ENCODE measurements at places on chromosomes 4 and X.

GRCh38 chr4:169811476-169811875, 53.7 kb upstream of the HPF1 start:
- DNase-seq, result no peak

DNA sequence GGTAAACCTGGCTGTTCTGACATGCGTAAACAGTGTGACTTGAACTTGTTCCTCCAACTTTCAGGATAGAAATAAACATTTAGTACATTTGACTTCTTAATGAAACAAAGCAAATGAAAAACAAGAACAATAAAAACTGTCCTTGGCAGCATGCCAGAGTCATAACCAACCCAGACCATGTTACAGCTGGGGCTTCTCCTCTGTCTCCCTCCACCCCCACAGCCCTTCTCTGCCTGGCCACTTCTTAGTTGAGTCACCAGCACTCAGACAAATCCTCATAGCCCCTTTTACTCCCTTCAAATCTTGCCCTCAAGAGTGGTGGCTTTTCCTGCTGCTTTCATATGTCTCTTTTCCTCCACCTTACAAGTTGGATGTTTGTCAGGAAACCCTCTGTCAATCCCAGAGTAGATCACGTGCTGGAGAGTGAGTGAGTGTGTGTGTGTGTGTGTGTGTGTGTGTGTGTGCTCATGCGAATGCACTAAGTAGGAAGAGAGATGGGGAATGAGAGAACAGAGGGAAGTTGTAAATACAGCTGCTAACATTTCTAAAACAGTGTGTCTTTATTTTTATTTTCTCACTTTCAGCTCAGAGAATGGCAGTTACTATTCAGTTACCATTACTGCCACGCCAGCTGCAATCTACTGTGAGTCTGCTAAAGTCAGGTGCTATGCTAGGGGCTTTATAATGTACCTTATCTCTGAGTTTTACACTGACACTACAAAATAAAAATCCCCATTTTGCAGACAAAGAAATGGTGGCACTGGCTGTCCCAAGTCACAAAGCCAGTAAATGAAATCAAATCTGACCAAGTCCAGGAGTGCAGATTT, 15.0 kb downstream of the SCARB2 start:
- DNase-seq, result peak; percentile 12

GRCh38 chr4:21554066-21554465, 394.5 kb downstream of the KCNIP4 start:
- DNase-seq, result no peak

DNA sequence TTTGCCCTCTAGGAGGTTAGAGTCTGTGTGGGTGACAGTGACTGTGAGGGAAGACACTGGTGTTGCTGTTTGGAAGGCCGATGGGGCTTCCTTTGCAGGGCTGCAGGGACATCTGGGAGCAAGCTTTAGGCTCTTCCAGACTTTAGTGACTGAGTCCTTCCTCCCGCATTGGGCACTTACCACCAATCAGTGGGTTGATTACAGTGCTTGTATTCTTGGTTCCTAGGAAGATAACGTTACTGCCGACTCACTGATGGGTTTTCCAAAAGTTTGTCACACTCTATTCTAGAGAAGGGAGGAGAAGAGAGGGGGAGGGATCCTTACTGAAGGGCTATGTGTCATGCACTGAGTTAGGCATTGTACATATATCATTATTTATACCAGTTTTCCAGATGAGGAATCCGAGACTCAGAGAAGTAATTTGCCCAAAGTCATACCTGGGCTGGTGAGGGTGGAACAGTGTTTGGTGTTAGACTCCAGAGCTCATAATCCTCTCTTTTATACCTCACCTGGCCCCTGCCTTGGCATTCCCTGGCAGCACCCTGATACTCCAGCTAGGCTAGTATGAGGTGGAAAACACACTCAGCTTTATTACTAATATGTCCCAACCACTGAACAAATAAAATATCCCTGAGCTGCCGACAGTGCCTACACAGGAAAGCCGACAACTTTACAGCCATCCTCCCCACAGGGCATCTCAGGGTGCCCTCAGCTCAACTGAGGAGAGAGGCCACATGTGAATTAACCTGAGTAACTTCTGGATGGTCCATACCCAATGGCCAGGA, 3.8 kb downstream of the CHST7 start:
- DNase-seq, result no peak

DNA sequence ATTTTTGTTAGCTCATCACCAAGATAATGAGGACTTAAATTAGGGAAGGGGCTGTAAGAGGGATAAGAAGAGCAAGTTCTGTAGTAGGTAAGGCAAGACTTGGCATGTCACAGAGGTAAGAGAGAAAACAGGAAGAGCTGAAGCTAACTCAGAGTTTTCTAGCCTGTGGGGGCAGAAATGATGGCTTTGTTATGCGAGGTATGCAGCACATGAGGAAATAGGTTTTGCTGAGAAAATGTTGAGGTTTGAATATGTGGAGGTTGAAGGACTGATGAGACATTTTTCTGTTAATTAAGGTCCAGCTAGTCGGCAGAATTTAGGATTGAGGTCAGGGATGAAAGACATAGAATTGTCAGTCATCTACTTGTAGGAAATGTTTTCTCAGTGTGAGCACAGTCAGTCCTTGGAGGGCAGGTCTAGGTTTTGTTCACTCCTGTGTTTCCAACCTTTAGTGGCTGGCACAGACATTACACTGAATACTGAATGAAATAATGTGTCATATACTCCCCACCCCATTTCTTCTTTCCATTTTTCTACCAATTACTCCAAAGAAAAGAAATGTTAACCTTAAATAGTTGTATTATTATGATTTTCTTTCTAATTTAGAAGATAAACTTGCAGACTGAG, 154.0 kb upstream of the AADAT start:
- no peak for DNase-seq

DNA sequence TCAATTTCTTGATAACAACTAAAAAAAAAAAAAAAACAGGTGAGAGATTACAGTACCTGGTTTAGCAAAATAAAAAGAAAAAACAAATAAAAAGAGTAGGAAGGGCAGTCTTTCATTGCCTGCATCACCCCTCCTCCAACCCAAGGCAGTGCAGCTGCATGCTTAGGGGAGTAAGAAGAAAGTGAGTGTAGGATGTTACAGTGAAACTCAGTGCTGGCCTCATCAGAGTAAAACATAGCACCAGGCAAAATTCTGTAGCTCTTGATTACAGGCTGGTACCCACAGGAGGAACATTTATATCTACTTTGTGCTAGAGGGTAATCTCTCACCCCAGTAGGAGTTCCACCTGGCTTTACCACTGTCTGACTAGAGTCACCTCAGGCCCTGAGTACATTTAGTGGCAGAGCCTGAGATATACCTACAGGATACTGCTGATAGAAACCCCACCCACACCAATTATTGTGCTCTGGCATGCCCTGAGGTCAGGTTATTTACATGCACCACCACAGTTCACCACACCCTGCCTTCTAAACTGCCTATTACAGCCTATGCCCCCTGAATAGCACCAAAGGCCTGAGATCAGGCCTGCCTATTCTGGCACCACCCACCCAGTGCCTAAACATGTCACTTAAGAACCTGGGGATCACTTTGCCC, 241.6 kb downstream of the PAPSS1 start:
- no peak for DNase-seq

GRCh38 chr4:156378033-156378665, 424.5 kb upstream of the CTSO start:
- no peak for DNase-seq

DNA sequence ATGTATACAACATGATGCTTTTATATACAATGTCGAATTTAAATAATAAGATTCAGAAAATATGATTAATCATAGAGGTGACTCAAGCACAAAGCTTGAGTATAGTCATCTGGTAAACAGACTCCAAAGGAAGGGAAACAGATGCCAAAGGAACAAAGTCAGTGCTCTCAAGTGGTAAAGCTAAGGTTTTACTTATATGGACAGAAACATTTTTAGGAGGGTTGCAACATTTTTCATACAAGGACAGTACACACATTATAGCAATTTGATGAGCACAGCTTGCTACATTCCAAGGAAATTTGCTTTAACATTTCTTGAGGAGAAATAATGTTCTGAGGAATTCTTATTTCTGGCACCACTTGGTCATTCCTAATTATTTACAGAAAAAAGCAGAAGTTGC, 333.4 kb upstream of the AADAT start:
- DNase-seq, result no peak

DNA sequence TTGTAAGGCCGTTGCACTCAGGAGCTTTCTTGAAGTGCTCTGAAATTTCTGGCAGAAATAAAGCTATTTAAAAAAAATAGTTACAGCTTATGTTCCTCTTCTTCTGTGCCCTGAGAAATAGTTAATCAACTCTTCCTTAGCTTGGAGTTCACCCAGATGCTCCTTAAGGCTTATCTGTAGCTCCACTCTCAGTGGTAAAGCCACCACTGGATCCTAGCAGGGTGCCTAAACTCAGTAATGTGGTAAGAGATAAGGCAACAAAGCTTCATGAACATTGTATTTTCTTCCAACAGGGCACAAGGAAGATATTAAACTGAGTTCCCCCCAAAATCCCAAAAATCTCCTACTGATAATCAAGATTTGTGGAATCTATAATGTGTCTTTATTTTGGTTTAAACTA, 299.5 kb downstream of the MAPK10 start:
- no peak for DNase-seq

- DNase-seq, result no peak
Observed at GRCh38 chr4:1030559-1030958, 19.1 kb downstream of the FGFRL1 start.

GRCh38 chr4:163566257-163566796, 71.8 kb downstream of the TMA16 start:
- no peak for DNase-seq

DNA sequence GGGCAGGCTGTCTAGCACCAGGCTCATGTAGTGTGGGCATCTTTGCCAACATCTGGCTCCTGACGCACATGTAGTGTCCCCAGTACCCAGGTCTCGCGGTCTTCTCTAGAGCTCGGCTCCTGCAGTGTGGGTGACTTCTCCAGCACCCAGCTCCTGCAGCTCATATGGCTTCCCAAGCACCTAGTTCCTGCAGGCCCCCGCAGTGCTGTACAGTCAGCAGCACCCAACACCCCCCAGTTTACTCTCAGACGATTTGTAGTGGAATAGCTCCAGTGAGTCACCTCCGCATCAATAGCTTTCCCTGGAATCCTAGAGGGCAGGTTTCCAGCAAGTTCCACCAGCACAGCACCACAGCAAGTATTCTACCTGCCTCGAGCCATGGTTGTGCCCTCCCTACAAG, 30.9 kb downstream of the ZNF41 start:
- no peak for DNase-seq

GRCh38 chrX:9856588-9856987, 70.4 kb downstream of the SHROOM2 start:
- no peak for DNase-seq

DNA sequence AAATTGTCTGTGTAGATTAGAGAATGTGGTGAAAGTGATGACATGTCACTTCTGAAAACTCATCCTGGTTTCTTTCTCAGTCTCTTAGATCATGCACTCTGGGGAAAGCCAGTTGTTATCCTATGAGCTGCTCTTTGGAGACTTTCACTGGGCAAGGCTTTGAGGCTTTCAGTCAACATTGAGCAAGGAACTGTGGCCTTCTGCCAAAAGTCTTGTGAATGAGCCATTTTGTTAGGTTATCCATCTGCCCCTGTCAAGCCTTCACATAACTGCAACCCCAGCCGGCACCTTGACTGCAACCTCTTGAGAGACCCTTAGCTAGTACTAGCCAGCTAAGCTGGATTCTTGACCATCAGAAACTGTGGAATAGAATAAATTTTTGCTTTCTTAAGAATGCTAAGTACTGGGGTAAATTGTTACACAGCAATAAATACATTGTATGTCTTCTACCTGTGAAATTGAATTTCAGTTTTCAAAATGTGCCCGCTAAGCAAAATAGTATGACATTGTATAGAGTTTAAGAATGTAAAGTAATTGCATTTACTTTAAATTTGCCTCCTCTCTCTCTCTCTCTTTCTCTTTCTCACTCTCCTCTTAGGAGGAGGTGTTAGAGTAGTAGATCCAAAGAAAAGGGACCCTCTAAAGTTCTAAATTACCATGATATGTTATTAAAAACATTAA, 1273.0 kb downstream of the RAPGEF2 start:
- no peak for DNase-seq

DNA sequence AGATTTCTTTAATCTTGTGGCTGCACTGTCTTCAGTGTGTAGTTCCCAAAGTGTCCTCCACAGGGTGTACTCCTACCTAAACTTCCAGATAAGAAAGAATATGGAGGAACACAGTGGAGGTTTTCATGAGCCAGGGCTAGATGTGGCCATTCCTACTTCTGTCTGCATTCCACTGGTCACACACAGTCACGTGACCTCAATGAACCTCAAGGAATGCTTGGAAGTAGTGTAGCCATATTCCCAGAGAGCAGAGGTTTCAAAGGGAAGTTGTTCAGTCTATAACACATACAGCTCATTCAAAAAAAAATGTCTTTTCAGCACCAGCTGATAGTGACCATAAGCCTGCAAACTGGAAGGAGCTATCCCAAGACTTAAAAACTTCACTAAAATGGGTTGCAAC, 53.6 kb downstream of the ASB9 start:
- no peak for DNase-seq

DNA sequence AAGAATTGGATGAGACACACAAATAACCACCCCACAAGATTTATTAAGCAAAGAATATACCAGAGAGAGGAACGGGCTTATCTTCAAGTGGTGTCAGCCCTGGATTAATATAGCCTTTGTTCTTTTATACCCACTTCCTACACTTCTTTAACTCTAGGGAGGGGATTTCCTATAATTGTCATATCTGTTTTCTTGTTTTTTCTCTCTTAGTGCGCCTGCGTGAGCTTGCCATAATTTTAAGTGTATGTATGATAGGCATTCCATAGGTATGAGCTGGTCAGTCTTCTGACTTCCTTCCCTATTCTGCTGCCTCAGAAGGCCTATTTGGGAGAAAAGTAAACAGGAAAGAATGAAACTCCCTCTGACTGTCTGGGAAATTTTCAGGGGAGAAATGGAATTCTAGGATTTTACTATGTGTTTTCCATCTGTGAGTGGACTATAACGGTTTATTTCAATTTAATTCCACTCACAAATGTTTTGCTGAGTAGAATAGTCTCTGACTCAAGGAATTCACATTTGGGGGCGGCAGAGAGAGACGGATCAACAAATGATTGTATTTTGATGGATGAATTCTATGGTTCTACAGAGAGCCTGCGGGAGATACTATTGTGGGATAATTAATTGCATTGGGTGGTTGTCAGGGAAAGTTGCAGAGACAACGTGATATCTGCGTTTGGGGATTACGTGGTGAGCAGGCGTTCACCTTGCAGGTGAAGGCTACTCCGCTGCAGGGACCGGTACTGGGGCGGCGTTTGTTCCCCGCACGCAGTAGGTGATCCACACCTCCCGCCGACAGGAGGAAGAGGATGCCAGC, 626 bp upstream of the CEP135 start:
- DNase-seq, result peak; percentile 78

- DNase-seq, result no peak
Observed at GRCh38 chr4:165190591-165191347, 16.6 kb upstream of the KLHL2 start.

Measured in CD4-positive, alpha-beta T cell treated with Interleukin-2 at 100 ng/mL for 4 hours (primary cell).